ENCODE measurements at places on chromosomes 13 and 19.

DNA sequence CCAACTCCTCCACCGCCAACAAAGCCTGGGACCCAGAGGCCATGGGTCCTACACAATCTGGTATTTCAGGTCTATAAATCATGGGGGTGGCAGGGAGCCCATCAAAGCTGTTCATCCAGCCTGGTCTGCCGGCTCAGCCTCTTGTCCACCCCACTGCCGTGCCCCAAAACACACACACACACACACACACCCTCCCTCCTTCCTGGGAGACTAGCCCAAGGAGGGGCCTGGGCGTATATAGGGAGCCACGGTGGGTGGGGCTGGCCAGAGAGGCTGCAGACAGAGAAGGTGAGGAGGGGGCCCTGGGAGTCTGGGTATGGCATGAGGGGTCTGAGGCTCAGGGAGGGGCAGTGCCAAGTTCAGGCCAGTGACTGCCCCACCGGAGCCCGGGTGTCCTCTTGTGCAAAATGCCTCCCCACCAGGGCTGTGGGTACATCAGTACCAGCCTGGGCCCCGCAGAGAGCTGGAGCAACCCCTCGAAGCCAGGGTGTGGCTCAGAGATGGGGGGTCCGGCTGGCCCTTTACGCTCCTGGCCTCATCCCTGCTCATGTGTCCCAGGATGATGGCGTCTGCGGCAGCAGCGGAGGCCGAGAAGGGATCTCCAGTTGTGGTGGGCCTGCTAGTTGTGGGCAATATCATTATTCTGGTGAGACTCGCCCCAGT lies at the start of gene UPK1A:
Gene UPK1A, plus strand, starts transcription at position 267 of the 663 bp plus-strand sequence. Its CDS starts 296 bp downstream, at position 563.
- no peak for DNase-seq

GRCh38 chr19:13006431-13007281 lies 11.4 kb downstream of the NFIX start:
- DNase-seq, result no peak

DNA sequence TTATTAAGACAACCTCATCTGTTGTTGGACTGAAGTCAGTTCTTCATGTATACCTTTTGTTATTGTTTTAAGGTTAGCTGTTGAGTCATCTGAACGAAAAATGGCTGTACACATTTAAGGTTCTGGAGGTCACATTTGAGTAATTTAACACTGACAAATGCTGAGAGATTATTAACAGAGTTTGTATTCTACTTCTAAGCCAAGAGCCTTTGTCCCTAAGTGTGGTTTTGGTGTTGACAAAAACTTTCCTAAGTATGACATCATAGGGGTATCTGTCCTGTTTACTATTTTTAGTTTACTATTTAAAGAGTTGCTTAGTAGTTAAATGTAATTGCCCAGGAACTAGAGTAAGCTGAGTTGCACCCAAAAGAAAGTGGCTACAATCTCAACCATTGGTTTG lies 71.9 kb downstream of the CDK8 start:
- DNase-seq, result no peak

- no peak for DNase-seq
Measured at GRCh38 chr19:57319869-57320179, 448 bp upstream of the ZNF543 start.

- no peak for DNase-seq
Measured at GRCh38 chr13:52356327-52356726, 49.6 kb downstream of the THSD1 start.

Data from WERI-Rb-1 (cell line).